ENCODE measurements at places on chromosomes 1 and 21.

DNA sequence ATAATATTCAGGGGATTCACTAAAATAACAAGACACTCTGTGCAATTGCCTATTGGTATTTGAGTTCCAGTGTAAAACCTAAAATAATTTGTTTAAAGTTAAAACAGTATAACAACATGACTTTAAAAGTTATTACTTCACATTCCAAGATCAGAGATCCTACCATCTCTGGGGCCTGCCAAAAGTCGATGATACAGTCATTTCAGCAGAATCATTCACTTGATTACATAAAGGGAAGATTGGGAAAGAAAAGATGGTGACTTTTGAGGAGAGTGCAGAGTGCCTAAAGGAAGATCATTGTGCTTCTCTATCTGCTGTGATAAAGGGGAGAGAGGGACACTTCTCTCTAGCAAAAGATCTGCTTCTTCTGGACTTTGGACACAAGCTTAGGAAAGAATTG is 784.4 kb upstream of the ADGRL4 start:
- DNase-seq, result no peak

- DNase-seq, result no peak
Observed at GRCh38 chr1:84770481-84770880, 80.2 kb upstream of the SSX2IP start.

- DNase-seq, result no peak
Observed at GRCh38 chr21:31545036-31545435, 114.5 kb upstream of the SOD1 start.

- DNase-seq, result no peak
Observed at GRCh38 chr1:214102907-214103306, 115.1 kb downstream of the PROX1 start.

- no peak for DNase-seq
Observed at GRCh38 chr1:208156310-208156709, 87.9 kb downstream of the PLXNA2 start.

DNA sequence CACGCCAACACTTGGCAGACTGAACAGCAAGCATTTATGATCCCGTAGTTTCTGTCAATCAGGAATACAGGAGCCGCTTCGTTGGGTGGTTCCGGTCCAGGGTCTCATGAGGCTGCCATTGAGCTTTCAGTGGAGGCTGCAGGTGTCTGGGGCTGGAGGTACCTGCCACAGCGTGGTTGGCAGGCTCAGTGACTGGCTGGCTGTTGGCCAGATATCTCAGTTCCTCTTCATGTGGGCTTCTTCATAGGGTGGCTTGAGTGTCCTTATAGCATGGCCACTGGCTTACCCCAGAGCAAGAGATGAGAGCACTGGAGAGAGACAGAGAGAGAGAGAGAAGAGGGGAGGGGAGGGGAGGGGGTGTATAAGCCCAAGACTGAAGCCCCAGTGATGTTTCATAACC is 29.3 kb downstream of the PIK3CD start:
- no peak for DNase-seq

GRCh38 chr1:52554756-52555155 is 1.9 kb upstream of the TUT4 start:
- no peak for DNase-seq

DNA sequence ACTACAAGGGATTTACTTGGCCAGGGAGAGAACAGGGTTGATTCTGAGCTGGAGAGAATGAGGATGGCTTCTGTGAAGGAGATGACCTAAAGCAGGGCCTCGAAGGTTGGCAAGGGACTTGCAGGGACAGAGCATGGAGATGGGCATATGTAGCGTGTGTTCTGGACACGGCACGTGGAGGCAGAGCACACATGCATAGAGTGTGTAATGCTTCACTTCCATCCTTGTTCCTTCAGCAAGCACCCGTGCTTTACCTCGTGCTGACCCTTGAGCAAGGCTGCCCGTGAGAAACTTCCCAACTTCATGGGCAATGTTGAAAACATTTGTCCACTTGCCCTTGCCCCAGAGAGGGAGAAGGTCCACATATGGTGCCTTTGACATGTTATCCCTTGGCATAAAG is 33.1 kb downstream of the NFIA start:
- DNase-seq, result no peak

DNA sequence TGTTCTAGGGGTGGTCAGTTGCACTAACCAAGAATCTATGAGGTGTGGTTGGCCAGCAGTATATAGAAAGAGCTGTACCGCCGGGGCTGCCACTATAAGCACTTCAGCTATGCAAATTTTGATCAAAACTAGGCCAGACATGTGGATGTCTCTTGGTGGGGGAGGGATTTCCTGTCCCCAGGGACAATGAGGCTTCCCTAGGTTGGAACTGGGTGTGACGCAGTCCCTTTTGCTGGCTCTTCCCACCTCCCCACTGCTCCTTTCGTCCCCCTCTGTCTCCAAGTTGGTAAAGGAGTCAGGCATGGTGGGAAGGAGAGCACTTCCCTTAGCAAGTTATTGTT is 13.6 kb downstream of the SDCCAG8 start:
- DNase-seq, result no peak

- DNase-seq, result no peak
Observed at GRCh38 chr1:160578525-160579191, 638 bp downstream of the CD84 start.

DNA sequence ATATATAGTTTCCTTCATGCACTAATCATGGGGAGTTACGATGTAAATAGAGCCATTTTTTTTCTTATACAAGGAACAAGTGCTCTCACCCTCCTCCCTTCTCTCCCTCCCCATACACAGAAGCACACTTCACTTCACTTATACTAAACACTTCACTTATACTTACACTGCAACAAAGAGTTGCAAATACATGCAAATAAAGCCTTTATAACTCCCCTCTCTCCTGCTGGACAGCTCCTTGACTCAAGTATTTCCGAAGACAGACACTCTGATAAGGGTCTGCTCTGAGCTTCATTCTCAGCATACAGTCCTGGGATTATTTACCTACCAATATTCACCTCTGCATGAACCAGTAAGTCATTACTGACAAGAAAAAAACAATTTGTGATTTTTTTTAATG is 35.6 kb upstream of the ERG start:
- no peak for DNase-seq

- no peak for DNase-seq
Observed at GRCh38 chr1:27600498-27601175, 3.3 kb downstream of the AHDC1 start.

- no peak for DNase-seq
Observed at GRCh38 chr1:117045644-117046043, 14.5 kb upstream of the TTF2 start.

Data from urinary bladder (tissue), 4 donors.